Urinary bladder (tissue), 4 donors: ENCODE measurements at places on chromosomes 12 and 14.

- no peak for DNase-seq
These were observed 162.4 kb downstream of the GARIN6 start for GRCh38 chr12:99809909-99810308.

GRCh38 chr12:3035171-3035570 is 42.0 kb upstream of the TSPAN9 start:
- DNase-seq, result no peak

DNA sequence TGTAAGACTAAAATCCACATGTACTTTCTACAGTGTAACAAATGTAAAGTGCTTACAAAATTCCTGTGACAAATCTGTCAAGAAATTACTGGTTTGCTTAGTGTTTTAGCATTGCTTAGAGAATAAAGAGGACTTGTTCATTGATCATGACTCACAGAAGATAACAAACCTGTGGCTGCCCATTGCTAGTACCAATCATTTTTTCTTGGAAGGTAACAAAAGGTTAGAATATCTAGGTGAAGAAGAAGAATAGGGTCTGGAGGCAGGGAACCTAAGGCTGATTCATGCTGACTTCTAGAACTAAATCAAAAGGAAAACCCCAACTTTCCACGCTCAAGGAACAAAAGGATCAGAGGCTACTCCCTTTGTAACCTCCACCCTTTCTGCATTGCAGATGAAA is 232.7 kb upstream of the ABCD2 start:
- DNase-seq, result no peak

- DNase-seq, result no peak
These were observed 164.7 kb downstream of the ADGRD1 start for GRCh38 chr12:131118371-131118770.
